ENCODE measurements at places on chromosomes 5 and 9.
A peak's percentile ranks its signal among the peaks of the same experiment; 100 is the strongest.

DNA sequence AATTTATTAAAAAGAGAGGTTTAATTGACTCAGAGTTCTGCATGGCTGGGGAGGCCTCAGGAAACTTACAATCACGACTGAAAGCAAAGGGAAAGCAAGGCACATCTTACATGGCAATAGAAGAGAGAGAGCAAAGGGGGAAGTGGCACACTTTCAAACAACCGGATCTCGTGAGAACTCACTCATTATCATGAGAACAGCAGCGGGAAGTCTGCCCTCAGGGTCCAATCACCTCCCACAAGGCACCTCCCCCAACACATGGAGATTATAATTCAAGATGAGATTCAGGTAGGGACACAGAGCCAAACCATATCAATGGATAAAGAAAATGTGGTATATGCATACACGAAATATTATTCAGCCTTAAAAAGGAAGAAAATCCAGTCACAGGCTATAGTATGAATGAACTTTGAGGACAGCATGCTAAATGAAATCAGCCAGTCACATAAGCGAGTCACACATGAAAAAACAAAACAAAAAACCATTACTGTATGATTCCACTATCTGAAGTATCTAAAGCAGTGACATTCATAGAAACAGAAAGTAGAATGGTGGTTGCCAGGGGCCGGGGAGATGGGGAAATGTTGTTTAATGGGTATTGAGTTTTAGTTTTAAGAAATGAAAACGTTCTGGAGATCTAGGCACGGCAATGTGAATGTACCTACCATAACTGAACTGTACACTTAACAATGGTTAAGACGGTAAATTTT lies 83.4 kb upstream of the PCA3 start:
- no peak for DNase-seq

GRCh38 chr5:132853323-132853722 lies 12.9 kb downstream of the GDF9 start:
- no peak for DNase-seq

- DNase-seq: peak; percentile 59
Measured at GRCh38 chr5:59615272-59615671, 278.3 kb downstream of the PDE4D start.

GRCh38 chr5:85340790-85341189 lies 956.1 kb upstream of the EDIL3 start:
- no peak for DNase-seq

DNA sequence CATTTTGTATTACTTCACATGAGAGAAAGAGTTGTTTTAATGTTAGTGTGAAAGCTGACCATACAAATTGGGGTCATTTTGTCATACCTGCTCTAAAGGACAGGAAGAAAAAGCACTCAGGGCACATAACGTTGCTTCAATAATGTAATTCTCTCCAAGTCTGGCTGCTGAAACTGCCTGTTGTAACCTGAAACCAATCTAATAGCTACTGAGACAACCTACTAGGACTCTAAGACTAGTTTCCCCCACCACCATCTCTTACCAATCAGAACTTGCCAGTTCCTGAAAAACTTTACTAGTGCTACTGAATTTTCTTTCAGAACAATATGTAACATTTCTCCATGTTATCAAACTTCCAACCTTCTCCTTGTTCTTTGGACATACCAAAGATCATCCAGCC lies 374.7 kb downstream of the PTPRD start:
- no peak for DNase-seq

DNA sequence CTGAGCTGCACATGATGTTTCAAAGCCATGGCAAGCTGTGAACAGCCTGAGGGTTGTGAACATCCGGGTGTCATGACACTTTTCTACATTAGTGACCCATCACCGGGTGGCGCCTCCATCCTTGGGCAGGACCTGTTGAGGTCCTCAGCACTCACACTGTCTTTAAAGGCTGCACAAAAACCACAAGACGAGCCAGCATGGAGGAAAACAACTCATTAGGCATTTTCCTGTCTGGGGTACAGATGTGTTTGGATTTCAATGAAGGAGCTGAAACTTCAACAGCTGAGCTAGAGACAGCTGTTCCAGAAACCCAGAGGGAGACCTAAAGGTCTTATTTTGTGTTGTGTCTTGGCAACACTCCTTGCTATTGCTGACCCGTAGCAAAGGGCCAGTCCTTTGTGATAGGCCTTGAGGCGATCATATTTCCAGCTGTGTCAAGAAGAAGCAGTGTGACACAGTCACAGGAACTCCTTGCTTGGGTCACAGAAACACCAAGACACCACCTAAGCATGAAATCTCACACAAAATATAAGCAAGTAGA lies 151.8 kb upstream of the VLDLR start:
- DNase-seq: no peak

DNA sequence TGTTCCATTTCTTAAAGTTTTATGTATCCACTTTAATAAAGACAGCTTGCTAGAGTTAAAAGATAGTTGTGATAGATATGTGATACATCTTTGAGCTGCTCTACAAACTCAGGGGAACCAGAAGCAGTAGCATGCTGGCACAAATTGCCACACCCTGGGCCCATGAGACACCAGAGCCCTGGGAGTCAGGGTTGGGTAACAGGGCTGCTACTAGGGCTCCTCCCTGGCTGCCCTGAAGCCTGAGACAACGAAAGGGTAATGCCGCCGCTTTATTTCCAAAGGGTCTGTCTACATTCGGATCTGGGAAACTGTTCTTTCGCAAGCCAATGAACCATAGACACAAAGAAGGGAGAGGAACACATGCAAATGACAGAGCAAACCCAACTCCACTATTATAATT lies 29.2 kb downstream of the PTPN3 start:
- no peak for DNase-seq

DNA sequence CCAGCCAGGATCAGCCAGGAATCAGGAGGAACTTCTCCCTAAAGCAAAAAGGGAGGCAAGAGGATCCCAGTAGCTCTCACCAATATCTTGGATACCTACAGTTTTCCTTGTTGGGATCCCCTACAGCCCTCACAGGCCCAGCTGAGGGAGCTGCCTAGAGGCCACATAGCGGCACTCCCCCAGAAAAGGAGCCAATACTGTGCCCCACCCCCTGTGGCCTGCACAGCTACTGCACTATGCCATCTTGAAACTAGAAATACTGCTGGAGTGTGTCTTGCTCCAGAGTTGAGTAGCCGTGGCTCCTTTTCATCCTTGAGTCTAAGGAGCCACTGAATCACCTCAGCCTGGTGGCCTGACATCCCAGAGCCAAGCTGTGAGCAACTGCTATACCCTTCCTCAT lies 22.3 kb upstream of the TRPM6 start:
- no peak for DNase-seq
